Activated CD4-positive, alpha-beta T cell treated with anti-CD3 and anti-CD28 coated beads for 36 hours (primary cell): ENCODE measurements at places on chromosomes 6 and 20.

- DNase-seq, result no peak
These were observed 13.0 kb downstream of the SLC2A4RG start for GRCh38 chr20:63752411-63753101.

DNA sequence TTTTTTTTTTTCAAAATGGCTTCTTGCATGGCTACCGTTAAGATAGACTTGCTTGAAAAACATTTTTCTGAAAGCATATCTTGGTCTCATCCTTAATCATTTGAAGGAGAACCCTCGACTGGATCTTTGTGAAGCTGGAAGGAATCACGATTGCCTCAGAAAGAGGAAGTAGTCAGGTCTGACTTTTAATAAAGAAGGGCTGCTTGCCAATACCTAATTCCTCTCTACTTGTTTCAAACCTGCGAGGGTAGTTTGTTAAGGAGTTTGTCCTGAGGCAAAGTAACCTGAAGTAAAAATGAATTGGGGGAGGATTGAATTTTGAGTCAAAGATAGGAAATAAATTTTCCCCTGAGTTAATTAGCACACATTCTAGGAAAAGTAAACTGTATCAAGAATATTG lies 288.1 kb upstream of the MAP3K7 start:
- no peak for DNase-seq

DNA sequence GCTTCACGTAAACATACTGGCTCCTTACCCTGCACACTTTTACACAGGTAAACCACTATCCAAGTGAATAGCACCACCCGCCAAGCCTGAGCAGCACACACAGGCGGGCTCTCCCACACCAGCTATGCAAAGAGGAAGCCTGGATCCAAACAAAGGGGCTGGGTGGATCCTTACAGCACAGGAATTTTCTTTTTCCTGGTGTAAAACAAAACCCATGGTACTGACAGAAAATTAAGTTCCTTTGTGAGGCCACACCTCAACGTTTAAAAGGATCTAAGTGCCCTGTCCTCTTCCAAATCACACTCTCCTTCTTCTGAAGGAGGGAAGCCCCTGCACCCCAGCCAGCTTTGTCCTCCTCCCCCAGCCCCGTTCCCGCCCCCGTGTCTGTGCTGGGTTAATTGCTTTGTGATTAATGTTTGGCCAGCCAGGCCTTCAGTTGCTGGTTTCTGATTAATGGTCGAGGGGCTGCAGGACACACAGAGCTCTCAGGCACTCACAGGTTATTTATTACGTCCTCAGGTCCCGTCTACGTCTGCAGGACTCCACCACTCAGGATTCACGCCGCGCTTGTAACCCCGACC lies 6.1 kb downstream of the DACT2 start:
- DNase-seq, result no peak

DNA sequence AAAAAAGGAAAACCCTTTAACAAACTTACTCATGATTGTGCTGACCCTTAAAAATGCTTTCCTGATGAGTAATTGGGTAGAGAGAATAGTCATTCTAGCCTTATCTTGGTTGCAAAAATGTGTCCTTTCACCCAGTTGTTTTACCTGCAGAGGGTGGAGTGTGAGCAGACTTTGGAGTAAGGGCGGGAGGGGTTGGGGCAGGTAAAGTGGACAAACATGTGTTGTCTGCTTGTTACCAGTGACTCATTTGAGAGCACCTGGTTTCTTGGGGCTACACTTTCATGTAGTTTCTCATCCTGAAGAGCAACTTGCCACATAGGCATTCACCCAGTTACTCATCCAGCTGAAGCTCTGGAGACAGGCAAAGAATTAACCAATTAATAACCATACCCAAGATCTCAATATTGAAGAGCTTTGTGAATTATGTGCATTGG lies 121.1 kb downstream of the TNFRSF21 start:
- no peak for DNase-seq

- DNase-seq, result no peak
These were observed 42.6 kb upstream of the FNDC1 start for GRCh38 chr6:159126590-159126989.

DNA sequence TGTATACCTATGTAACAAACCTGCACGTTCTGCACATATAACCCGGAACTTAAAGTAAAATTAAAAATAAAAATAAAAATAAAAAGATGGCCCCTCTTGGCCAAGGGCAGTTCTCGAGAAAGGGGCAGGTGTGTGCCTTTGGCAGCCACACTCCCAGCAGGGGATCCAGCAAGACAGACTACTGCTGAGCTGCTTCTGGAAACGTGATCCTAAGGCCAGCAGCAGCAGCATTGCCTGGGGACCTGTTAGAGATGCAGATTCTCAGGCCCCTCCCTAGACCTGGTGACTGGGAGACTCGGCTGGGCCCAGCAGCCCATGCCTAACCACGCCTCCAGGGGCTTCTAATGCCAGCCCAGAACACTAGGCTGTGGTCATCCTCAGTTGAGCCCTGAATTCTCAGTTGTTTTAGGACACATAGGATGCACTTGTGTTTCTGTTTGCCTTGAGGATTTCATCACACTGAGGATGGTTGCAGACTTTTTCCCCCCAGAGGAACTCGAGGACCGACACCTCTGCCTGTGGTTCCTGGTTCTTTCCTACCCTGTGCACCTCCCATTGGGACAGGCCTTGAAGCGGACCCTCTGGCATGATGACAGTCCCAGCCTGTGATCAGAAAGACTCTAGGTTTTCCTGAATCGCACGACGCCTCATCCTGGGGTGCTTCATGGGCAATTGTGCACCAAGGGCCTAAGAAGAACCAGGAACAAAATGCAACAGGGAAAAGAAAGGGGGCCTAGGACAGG lies 105.9 kb downstream of the TOX2 start:
- no peak for DNase-seq

DNA sequence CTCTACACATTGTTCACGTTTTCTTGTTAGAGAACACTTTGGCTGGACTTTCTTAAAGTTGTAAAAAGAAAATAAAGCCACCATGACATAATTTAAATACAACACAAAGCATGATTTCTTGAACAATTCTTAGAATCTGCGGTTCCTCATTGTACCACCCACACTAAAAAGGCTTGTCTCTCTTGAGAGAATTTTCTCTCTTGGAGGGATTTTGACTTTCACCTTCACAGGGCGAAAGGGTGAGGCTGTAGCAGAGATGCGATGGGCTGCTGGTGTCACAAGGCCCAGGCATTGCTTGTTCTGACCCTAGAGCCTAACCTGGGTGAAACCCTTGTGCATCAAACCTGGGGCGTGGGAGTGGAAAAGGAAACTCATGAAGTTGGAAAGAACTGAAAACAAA lies 122.7 kb upstream of the RIPOR2 start:
- DNase-seq, result no peak

DNA sequence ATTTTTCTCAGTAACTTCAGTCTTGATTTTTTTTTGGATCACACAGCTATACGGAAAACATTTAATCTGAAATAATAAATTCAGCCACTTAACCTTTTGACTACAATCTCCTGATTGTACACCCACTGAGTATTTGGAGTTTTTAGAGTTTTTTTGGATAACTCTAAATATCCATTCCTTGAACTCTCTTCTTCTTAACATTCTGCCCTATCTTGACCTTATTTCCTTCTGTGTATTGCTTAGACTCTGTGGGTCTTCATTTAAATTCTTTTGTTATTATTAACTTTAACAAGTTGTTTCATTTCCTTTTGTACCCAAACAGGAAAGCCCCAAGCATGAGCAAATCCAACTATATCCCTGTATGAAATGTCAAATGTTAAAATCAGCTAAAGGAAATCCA lies 170.2 kb upstream of the PTCHD4 start:
- DNase-seq, result no peak

- DNase-seq, result no peak
These were observed 179.3 kb downstream of the MTHFD1L start for GRCh38 chr6:151044465-151045441.

DNA sequence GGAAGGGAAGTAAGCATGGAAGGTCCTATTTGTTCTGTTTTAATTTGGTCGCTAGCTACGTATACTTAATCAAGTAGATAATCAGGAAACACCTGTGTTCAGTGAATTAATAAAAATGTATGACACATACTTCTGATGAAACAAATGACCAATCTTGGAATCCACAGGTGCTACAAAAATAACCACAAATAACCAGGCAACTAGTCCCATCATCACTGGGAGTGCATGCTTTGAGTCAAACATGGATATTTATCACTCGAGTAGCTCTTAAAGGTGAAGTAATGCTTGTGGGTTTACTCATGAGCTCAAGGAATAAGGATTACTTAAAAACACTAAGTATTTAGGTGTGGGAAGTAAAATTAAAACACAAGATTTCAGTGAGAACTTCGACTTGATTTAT lies 285.6 kb upstream of the ID4 start:
- DNase-seq, result no peak

DNA sequence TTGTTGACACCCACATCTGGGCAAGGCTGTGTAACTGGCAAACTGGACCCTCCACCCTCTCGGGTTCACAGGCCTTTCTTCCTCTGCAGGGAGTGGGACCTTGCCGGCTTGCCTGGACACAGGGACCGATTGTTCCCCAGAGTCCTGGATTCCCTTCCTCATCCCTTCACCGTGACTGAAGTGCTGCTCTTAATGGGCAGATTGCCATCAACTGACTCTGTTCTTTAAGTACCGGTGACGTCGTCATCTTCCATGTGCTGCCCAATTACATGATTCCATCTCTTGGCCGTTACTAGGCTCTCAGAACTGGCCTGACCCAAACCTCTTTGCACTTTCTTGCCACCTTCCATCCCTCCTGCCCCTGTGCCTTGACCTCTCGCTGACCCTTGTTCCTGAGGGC lies 85.4 kb downstream of the EYA4 start:
- DNase-seq, result no peak

DNA sequence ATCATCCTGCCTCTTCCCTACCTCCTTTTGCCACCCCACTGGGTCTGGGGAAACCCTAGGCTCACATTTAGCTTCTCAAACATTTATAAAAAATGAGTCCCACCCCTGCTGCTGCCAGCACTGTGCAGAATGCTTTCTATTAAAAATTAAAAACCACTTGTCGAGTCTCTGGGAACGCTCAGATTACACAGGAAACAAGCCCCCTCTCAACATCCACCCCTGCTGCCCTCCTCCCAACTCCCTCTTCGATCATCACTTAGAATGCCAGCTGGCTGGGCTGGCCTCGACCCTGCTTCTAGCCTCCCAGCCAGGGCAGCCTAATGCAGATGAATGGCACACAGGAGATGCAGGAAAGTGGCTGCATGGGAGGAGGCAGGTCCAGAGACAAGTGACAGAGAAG lies 75.8 kb downstream of the CDH22 start:
- no peak for DNase-seq

DNA sequence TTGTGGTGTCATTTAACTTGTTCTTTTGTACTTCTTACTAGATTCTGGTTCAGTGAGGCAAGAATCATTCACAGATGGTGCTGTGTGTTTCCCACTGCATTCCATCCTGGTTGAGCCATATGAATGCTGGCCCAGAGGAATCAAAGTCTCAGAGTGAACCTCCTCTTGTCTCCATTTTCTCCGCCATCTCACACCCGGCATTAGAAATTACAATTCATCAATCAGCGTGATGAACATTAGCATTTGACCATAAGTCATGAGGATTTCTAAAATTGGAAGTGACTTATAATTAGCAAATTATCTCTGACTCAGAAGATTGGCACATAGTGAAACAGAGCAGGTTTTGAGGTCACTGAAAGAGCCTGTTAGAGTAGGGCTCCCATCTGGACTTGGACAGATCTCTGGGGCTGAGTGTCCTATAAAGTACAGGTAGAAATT lies 25.2 kb downstream of the TNFAIP3 start:
- DNase-seq, result no peak

GRCh38 chr6:72032086-72032485 lies 145.7 kb downstream of the RIMS1 start:
- DNase-seq, result no peak

- DNase-seq, result peak; percentile 14
These were observed 184.0 kb downstream of the GPX5 start for GRCh38 chr6:28709478-28710349.

- DNase-seq, result no peak
These were observed 82.5 kb upstream of the PLEKHG1 start for GRCh38 chr6:150517175-150517574.

DNA sequence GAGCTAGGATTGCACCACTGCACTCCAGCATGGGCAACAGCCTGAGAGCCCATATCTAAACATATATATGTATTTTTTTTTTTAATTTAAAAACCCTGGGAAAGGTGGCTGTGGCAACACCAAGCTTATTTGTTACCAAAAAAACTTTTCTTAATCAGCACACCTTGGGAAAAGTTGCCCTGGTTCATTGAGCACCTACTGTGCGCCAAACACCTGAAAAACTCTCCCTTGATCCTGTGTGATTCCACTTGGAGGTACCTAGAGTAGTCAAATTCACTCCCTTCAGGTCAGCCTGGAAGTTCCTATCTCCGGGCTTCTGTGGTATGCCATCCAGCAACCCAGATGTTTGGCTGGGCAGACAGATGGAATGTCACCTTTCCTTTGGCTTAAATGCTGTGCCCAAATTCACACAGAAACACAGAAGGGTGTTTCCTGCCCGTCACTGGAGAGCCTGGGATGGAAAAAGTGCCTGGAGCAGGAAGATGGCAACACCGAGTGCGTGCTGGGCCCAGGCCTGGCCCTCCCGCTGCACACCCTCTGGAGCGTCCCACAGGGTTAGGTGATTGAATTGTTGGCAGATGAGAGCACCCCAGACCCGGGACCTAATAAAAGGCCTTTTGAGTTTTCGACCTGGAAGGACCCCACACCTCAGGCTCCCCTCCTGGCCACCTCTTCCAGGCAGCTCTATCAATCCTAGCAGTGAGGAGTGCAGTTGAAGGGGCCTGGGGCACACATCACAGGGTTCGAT lies 337.5 kb downstream of the ZFAND3 start:
- no peak for DNase-seq

DNA sequence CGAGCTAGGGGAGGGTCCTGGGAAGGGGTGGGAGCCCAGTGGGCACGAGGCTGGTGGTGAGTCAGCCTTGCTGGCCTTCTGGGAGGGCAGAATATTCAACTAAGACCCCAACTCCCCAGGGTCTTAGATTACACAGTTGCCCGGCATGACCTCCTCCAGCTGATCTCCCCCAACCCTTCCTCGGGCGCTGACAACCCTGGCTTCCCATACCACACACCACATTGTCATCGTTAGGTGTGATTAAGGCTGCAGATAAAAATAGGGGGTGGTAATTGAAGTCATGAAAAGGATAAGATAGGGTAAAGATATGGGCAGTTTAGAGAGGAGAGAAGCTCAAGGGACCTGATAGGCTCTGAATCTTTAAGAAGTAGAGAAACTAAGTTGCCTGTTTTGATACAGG lies 10.5 kb downstream of the CDC40 start:
- no peak for DNase-seq

GRCh38 chr6:106977246-106977645 lies 2.7 kb upstream of the CD24 start:
- DNase-seq, result no peak
